ENCODE measurements at places on chromosomes 1 and 21.

DNA sequence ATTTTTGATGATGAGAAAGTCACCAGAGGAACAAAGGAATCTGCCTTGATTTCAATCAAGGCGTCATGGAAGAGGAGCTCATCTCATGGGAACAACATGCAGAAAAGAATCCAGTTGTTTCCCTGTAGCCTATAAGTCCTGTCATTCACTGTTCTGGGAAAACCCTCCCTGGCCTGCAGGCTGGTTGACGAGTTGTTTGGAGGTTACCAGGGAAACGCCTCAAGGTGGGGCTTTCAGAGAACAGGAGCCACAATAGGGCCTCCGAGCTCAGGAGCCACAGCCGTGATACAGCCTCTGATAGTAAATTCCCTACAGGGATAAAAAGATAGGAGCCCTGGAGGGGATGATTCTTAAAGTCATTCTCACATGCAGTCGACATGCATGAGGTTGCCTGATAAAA lies 135.2 kb downstream of the PSMG1 start:
- no peak for DNase-seq

DNA sequence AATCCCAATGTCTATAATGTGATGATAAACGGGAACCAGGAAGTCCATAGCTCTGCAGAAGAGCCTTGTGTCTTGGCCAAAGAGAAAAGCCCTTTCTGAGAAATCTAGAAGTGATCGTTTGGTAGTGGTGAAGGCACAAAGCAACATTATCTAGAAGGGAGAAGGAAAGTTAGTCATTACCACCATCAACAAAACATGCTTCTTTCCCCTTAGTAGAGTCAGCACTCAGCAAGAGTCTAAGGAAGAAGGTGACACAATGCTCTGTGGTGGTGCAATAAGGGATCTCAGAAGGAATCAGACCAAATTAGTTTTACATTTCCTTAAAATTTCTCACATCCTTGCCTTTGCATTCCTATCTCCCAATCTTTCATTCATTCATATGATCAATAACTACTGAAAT lies 134.4 kb upstream of the PRDX6 start:
- no peak for DNase-seq

- no peak for DNase-seq
These were observed at the start of gene FCMR for GRCh38 chr1:206921772-206922265. FCMR (minus strand) TSS chr1:206921941; CDS start chr1:206921854, 87 bp downstream.

- DNase-seq = no peak
These were observed 61.6 kb downstream of the NME7 start for GRCh38 chr1:169305948-169306347.

Data from NCI-H187 (cell line).